Bronchial epithelial cell (primary cell): ENCODE measurements at places on chromosomes 16 and 17. TPM values are rescaled to one million over a fixed set of nuclear protein-coding genes. Genes with fewer than 3 reads are reported as not detected.
A peak's percentile ranks its signal among the peaks of the same experiment; 100 is the strongest.

DNA sequence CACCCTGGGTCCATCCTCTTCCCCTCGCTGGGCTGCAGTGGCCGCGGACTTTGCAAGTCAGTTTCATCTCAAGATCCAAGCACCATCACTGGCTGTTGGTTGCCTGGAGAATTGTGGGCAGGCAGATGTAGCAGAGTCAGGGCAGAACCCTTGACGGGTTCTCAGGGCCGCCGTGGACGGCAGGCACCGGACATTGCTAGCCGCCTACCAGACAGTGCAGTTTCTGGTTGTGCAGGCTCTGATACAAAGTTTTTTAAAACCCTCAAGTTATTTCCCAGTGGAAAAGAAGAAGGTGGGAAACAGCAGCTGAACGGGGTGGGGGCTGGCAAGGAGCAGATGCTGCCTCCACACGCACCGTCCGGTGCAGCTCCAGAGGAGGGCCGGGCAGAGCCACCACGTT lies 3.4 kb downstream of the MAPK8IP3 start:
- DNase-seq: no peak

GRCh38 chr17:64529221-64529620 lies 22.4 kb downstream of the CEP95 start:
- DNase-seq: no peak

GRCh38 chr17:62704381-62704971 lies 77.0 kb downstream of the MRC2 start:
- DNase-seq: peak; percentile 82

GRCh38 chr17:4796552-4796920 lies 572 bp downstream of the PSMB6 start:
- DNase-seq: no peak

GRCh38 chr16:68285683-68286082 lies 21.4 kb downstream of the SLC7A6 start:
- no peak for DNase-seq

GRCh38 chr17:49887086-49887743 lies 39.3 kb upstream of the TAC4 start:
- DNase-seq: peak; percentile 84

GRCh38 chr16:15954814-15955151 lies 5.4 kb downstream of the ABCC1 start:
- no peak for DNase-seq

DNA sequence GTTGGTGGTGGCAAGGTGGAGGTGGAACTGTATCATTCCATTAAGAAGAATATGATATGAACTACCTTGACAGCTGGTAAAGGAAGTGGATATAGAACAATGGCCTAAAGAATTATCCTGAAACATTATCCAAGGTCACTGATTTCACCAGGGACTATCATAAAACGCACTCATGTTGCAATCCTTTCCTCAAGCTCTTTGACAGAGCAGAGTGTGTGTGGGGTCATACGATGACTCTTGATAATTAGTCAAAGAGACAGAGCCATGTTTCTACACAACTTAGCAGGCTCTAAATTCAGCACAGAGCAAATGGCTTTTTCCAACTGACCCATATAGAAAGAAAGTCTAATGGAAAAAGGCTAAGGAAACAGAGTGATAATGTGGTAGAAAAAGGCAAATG lies 126.4 kb upstream of the ANKFN1 start:
- no peak for DNase-seq

- no peak for DNase-seq
Observed at GRCh38 chr17:40697297-40697696, 6.3 kb downstream of the KRT24 start.

DNA sequence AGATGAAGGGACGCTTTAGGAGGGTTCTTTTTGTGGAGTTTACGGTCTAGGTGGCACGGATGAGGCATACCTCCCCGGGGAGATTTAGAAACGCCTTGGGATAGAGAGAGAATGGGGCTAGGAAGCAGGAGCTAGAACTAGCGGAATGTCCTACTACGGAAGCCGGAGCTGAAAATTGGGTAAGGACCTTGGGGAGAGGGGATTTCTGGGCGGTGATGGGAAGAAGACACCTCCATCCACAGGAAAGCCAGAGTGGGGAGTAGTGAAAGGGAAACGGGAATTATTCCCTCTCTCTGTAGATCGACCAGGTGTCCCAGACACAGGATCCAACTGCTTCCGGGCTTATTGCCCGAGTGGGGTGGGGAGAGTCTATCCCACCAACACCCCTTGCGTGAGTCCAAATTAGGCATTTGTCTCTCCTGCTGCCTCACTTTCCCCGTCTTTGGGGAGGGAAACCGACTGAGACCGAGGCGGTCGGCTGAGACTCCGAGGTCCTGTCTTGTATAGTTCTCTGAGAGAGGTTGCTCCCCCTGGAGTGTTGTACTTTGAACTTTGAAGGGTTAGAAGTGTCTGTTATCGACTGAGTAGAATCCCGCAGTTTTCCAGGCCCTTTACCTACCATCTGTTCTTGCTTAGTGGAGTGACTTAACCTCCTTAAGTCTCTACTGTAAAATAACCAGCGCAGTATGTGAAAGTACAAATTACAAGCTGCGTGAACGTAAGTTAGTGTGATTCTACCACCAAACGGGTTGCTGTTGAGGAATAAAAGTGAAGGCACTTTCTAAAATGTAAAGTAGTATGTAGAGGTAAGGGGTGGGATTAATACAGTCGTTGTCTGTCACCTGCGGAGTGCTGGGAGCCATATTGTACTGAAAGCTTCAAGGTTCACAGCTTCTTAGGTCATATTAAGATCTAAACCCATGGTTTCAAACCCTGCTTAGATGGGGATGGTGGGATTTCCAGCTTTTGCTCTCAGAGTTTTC lies 1.0 kb downstream of the RSPRY1 start:
- peak; percentile 38 for DNase-seq

- no peak for DNase-seq
Observed at GRCh38 chr16:46916980-46917379, 32.8 kb downstream of the GPT2 start.

DNA sequence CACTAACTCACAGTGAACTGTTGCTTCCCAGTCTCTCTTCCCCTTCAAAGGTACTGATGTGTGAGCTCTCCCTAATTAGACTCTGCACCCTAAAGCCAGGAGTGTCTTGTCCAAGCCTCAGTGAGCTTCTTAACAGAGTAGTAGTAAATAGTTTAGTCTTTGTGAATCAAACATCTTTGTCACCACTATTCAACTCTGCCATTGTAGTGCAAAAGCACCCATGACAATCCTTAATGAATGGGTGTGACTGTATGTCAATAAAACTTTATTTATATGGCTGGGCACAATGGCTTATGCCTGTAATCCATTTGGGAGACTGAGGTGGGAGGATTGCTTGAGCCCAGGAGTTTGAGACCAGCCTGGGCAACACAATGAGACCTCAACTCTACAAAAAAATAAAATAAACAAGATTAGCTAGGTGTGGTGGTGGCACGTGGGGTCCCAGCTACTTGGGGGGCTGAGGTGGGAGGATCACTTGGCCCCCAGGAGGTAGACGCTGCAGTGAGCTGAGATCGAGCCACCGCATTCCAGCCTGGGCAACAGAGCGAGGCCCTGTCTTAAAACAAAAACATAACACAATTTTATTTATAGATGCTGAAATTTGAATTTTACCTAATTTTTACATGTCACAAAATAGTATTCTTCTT lies 45.5 kb upstream of the TNRC6A start:
- no peak for DNase-seq

DNA sequence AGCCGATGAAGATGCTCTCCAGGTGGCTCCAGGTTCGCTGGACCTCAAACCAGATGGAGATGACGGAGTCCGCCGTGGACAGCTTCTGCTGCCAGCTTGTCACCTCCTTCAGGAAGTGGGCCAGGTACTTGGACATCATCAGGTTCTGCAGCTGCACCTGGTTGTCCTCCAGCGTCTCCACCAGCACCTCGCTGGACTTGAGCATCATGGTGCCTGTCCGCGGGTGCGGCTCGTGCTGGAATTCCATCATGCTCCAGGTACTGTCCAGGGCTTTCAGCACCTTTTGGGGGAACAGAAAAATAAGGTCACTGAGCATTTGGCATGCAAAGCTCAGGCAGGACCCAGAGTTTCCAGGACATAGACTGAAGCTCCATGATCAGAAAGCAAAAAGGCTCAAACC lies 69.7 kb downstream of the DNAH17 start:
- DNase-seq: no peak

DNA sequence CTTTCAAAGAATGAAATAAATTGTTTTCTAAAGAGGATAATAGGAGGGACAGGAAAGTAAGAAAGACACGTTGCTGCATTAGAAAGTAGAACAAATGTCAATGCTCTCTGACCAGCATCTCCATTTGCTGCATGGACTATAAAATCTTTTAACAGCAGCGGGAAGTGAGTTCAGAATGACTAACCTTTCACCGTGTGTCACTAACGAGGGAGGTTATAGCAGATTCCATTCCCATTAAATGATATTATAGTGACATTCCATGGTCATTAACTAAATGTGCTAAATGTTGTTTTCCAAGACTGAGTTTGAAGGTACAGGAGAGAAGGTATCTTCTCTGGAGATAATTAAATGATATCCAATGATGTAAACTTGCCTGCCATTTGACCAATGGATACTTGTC lies 127.1 kb upstream of the HS3ST3A1 start:
- peak; percentile 45 for DNase-seq

GRCh38 chr17:81867170-81867990 lies 3.8 kb downstream of the ARHGDIA start:
- no peak for DNase-seq

- no peak for DNase-seq
Observed at GRCh38 chr16:85329059-85329812, 217.0 kb upstream of the CIBAR2 start.

GRCh38 chr17:42413464-42414040 lies 9.5 kb downstream of the CAVIN1 start:
- DNase-seq: no peak

DNA sequence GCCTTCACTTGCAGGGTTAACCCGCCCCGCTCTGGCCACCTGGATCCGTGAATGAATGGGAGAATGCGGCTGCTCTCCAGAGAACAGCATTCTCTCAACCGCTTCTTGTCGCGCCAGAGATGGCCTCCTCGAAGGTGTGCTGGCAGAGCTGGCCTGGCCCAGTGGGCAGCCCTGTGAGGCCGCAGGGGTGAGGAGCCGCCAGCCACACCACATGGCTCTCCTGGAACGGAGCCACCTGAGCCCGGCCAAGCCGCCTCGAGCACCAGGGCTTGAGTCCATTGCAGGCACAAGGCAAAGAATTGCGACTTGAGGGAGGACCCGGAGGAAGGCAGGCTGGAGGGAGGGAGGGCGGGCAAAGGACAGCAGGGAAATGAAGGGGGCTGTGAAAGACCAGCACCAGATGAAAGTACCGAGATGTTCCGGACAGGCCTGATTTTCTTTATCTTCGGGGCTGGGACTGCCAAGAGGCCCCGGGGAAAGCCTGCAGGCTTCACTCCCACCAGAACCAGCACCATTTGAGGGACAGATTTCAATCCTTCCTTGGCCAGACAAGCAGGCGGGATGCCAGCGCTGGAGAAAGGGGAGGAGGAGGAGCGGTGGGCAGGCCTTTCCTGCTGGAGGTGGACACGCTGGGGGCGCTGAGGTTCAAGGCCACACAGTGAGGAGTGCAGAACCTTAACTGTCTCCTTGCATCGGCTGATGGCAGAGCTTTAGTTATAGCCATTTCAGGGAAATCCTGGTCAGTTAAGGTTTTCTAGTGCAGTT lies 69.4 kb downstream of the MRC2 start:
- DNase-seq: no peak

DNA sequence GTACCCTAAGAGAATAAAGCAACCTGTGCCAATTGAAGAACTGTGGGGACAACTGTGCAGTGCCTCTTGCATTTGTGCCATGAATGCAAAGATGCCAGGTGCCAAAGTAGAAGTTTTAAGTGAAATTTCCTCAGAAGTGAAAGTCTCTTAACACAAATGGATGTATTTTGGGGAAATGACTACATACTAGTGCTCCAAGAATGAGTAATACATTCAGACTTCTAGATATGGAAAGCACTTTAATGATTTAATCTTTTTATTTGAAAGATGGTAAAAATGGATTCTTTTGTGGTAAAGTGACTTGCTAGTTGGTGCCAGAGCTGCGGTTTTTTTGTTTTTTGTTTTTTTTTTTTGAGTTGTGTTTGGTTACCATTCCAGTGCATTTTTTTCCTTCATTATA lies 15.0 kb downstream of the UTP18 start:
- DNase-seq: no peak

GRCh38 chr16:5642436-5642835 lies 544.8 kb upstream of the EEF2KMT start:
- DNase-seq: no peak

DNA sequence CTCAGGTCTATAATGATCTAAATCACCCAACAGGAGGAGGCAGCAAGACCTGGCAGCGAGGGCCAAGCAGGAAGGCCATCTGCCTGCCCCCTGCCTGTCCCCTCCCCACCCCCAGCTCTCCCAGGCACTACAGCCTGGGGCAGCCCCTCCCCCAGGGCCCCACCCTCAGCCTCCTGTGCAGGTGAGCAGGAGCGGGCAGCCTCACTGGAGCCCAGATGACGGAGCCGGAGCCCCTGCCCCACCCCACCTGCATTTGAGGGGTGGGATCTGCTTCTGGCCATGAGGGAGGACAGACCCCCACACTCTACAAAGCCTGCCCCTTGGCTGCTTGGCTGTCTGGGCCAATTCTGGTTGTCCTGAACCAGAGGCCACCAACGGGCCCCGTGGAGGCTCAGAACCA lies 12.4 kb upstream of the BAHCC1 start:
- no peak for DNase-seq

DNA sequence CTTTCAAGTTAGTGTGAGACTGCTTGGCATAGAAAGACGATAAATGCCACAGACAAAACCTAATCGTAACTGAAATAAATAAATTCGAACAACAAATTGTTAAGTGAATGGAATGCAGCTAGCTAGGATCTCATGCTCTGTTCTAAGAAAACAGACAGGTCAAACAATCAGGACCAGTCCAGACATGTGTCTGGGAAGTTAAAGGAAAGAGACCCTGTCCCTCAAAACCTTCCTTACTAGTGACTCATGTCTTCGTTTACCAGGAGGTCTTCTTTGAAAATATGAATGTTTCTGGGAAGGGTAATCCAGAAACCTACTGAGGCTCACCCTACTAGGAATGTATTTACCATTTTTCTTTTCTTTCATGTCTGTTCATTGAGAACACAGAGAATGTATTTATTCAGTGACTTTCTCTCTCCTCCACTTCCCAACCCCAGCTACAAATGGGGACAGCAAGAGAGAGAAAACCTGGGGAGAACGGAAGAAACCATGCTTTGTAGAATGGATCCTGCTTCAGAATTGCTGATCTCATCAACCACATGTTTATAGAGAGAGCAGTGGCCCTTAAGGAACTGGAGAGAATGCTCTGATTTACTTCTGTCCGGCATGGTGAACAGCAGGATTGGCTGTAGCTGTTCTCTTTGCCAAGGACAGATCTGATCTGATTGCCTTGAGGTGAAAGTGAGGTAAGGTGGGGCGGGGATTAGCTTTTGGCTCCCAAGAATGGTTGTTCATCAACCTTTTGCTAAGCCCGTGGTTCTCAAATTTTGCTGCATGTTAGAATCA lies 39.4 kb upstream of the DHX8 start:
- peak; percentile 88 for DNase-seq

CES3 gene
- total RNA-seq: 1.6 and 6.3 TPM in 2 replicates

OTOP2 gene
- total RNA-seq: under 0.01 TPM in 1 of 2 replicates, not detected in the other

DNAH3 gene
- 0.26 TPM in 2 replicates for total RNA-seq

CCL18 gene
- under 0.01 TPM in 1 of 2 replicates, not detected in the other for total RNA-seq

EPN3 gene
- 2.9 and 10.9 TPM in 2 replicates for total RNA-seq

BRIP1 gene
- total RNA-seq: 1.1 and 2.3 TPM in 2 replicates

PRKCB gene
- not detected in 2 replicates for total RNA-seq

GNGT2 gene
- not detected in 2 replicates for total RNA-seq

NLRC5 gene
- 2.1 and 2.2 TPM in 2 replicates for total RNA-seq

TNFRSF13B gene
- not detected in 2 replicates for total RNA-seq

SP6 gene
- 0.79 and 2.4 TPM in 2 replicates for total RNA-seq

TBC1D3B gene
- 0.79 and 3.1 TPM in 2 replicates for total RNA-seq

RIPOR1 gene
- 12.8 and 13.7 TPM in 2 replicates for total RNA-seq
